Stimulated activated CD4-positive, alpha-beta T cell treated with anti-CD3 and anti-CD28 coated beads, Interleukin-1b, Interleukin-23, amount 100 ng/mL, for 4 hours (primary cell): ENCODE measurements at places on chromosomes 7 and 10.
A peak's percentile ranks its signal among the peaks of the same experiment; 100 is the strongest.

- DNase-seq: no peak
These were observed 47.0 kb upstream of the EPC1 start for GRCh38 chr10:32393911-32394310.

- DNase-seq: no peak
These were observed 241.0 kb downstream of the WDR11 start for GRCh38 chr10:121091961-121092719.

DNA sequence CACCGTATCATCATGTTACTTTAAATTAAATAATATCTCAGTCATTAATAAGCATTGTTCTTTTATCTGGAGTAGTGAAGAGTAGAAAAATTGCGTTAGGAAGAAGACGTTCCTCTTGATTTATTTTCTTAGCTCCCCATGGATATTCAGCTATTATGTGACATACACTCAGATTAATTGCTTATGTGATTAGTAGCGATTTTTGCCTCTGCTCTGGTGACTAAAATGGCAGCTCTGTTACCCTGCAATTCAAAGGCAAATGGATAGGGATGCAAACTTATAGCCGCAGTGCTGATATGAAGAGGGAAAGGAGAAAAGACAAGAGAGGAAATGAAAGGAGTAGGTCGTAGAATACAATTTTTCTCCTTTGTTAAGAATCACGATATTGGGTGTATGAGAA is 188.4 kb upstream of the MALRD1 start:
- DNase-seq: no peak

- peak; percentile 59 for DNase-seq
These were observed 113.4 kb downstream of the PTPN20 start for GRCh38 chr10:47024399-47025252.

DNA sequence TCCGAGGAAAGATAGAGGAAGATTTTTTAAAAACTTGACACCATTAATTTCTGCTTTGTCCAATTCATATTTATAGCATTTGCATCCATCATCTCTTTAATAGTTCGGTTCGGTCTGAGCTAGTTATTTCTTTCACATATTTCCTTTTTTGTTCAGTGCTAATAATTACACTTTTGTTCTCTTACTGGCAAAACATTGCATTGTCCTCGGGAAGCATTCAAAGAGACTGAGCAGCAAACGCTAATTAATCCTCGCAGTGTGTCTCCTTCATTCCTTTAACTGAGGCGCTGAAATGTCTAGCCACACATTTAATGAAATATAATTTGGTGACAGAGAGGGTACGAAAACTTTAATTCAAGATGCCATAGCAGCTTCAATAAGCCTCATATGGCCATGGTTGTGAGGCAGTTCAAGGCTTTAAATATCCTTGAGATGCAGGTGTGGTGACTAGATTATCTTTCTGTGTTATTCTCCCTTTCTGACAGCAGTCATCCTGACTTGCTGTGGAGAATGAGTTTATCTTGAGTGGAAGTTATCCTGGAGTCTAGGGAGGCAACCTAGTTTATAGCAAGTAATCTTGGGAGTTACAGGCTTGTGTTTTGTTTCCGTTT is 431.4 kb downstream of the SDK1 start:
- no peak for DNase-seq

DNA sequence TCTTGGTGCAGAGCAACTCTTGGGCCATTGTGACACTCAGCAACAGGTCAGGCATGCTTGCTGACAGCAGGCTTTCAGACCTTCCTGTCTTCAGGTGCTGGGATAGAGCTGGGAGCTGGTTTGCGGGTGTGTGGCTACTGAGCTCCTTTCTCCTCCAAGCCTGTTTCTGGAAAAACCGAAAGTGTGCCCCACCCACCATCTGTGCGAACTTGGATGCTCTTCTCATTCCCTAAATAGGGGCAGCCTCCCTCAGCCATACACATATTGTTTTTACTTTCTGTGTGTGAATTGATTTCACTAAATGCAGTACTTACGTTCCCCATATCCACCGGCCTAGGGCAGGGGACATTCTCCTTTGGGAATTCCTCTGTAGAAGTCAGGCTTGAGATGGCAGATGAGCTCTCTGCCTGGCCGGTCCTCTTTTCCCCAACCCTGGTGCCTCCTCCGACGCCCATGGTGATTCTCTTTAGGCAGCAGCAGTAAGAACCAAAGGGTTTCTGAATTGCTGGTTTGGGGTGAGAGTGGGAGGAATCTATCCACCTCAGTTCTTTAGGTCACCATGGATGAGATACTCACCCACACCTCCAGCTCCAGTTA is 6.3 kb upstream of the NEUROG3 start:
- no peak for DNase-seq

DNA sequence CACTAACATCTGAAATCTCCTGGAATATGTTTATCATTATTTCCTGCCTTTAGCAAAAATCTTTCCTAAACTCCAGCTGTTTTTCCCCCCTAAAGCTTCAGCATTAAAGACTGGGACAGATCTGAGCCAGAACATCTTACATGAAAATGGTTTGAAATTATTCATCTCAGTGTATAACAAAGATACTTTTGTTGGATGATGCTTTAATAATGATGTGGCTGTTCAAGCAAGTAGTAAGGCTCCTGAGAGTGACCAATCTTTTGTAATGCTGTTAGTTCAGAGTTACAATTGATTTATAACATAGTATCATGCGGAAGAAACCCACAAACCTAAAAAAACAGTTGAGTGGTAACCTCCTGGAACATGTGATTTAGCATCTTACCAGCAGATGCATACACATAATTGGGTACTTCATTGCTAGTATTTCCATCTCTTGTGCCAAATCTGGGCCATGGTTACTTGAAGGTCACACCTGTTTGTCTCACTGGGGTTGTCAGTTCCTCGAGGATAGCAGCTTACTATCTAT is 1.5 kb downstream of the BZW2 start:
- no peak for DNase-seq
